Tibial nerve (tissue), 4 donors: ENCODE measurements at places on chromosomes 4 and X.

GRCh38 chr4:141335166-141335565, 114.5 kb downstream of the ZNF330 start:
- no peak overlapping the region for H3K4me3 ChIP-seq
- no peak overlapping the region for H3K27ac ChIP-seq
- no peaks in the 10 kb centered on the region for H3K36me3 ChIP-seq
- no peaks in the 10 kb centered on the region for H3K27me3 ChIP-seq
- H3K4me1 ChIP-seq: no peaks in the 10 kb centered on the region
- no peak for DNase-seq

DNA sequence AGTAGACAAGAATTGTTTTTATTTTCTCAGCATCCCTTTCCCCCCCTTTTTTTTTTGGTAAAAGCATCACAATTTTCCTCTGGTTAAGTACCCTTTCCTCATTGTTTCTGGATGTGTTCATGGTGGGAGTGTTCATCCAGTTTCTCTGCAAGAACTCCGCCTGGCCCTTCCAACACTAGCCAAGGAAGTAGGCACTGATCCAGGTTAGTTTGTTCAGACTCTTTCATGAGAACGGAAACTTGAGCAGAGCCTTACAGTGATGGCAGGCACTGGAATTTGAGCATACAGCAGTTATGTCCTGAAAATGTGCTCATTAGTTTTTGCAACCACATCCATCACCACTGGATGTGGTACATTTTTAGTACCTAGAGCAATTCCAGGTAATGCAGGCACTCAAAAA, 336.1 kb upstream of the BOD1L1 start:
- H3K4me1 ChIP-seq: no peaks in the 10 kb centered on the region
- H3K27ac ChIP-seq: no peak overlapping the region
- no peak overlapping the region for H3K4me3 ChIP-seq
- H3K36me3 ChIP-seq: no peaks in the 10 kb centered on the region
- DNase-seq: peak; percentile 9

GRCh38 chr4:54942721-54943120, 182.7 kb downstream of the KDR start:
- H3K27ac ChIP-seq: no peak overlapping the region
- no peaks in the 10 kb centered on the region for H3K27me3 ChIP-seq
- H3K4me1 ChIP-seq: no peaks in the 10 kb centered on the region
- H3K4me3 ChIP-seq: no peak overlapping the region
- H3K36me3 ChIP-seq: no peaks in the 10 kb centered on the region
- no peak for DNase-seq

DNA sequence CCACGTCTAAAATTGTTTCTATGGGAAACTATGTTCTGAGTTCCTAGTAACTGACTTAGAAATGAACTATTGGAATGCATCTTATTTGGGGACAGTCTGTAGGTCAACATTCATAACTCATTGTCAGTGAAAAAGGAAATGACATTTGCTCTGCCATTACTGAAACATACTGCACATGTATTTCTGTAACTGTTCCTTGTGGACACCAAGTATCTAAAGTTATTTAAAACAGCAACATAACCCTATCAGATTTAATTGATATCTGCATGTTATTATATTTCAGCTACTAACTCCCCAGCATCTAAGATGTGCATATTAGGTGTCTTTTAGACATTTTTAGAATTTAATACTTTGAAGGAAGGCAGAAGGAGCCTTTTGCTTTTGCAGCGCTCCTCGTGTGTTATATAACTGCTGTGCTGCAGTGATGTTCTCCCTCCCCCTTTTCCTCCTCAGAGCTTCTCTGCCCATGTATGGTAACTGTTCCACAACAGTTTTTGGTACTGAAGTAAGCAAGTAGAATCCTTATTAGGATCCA, 37.2 kb upstream of the TMEM131L start:
- H3K27me3 ChIP-seq: no peaks in the 10 kb centered on the region
- no peak overlapping the region for H3K4me3 ChIP-seq
- no peaks in the 10 kb centered on the region for H3K4me1 ChIP-seq
- no peaks in the 10 kb centered on the region for H3K36me3 ChIP-seq
- no peak for DNase-seq
- H3K27ac ChIP-seq: no peak overlapping the region

DNA sequence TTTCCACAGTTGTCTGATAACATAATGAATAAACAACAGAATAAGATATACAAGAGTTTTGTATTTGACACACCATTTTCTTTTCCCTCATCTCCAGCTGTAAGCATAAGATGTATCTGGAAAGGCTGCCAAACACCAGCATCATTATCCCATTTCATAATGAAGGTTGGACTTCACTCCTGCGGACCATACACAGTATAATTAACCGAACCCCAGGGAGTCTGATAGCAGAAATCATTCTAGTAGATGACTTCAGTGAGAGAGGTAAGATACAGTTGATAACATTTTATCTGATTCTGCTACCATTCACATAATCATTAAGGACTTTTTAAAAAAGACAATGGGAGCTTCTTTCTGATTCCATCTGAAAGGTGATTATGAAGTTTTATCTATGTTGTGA, 535.2 kb downstream of the GALNTL6 start:
- no peaks in the 10 kb centered on the region for H3K4me1 ChIP-seq
- H3K4me3 ChIP-seq: no peak overlapping the region
- no peak overlapping the region for H3K27ac ChIP-seq
- DNase-seq: no peak
- H3K27me3 ChIP-seq: no peaks in the 10 kb centered on the region

DNA sequence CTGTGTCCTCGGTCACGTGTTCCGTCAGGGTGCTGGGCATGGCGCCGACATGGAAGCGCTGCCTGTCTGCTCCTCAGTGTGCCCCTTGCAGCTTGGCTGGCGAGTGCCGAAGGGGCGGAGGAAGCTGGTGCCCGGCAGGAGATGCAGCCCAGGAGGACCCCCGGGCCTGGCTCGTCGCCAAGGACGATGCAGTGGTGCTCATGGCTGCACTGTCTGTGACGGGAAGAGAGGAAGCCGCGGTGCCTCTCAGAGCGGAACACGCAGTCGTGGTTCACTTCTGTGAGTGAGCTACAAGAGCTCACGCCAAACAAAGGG, 38.1 kb downstream of the FGFRL1 start:
- DNase-seq: no peak
- no peaks in the 10 kb centered on the region for H3K36me3 ChIP-seq
- H3K27ac ChIP-seq: no peak overlapping the region
- no peak overlapping the region for H3K4me3 ChIP-seq
- peaks cover 48% of the 10 kb centered on the region for H3K4me1 ChIP-seq

DNA sequence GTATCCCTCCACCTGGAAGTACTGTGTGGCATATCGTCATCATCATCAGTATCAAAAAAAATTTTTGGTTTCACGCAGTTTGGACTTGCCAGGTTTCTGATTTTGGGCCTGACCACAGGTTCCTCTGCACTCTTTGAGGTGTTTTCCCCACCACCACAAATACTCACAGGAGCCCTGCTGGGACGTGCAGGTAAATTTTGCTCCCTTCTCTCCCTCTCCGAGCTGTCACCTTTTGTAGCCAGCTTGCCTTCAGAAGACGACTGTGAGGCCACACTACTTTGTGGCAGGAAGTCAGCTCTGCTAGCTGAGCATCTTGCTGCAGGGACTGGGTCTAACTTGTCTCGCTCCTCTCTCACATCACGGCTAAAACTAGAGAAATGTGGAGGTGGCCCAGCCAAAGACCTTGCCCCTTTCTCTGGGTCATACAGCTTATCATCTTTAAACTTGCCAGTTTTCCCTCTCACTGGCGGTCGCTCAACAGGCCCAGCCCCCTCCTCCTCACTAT, 2.8 kb downstream of the PJA1 start:
- H3K4me1 ChIP-seq: no peaks in the 10 kb centered on the region
- no peaks in the 10 kb centered on the region for H3K27me3 ChIP-seq
- no peak overlapping the region for H3K27ac ChIP-seq
- H3K4me3 ChIP-seq: no peak overlapping the region

DNA sequence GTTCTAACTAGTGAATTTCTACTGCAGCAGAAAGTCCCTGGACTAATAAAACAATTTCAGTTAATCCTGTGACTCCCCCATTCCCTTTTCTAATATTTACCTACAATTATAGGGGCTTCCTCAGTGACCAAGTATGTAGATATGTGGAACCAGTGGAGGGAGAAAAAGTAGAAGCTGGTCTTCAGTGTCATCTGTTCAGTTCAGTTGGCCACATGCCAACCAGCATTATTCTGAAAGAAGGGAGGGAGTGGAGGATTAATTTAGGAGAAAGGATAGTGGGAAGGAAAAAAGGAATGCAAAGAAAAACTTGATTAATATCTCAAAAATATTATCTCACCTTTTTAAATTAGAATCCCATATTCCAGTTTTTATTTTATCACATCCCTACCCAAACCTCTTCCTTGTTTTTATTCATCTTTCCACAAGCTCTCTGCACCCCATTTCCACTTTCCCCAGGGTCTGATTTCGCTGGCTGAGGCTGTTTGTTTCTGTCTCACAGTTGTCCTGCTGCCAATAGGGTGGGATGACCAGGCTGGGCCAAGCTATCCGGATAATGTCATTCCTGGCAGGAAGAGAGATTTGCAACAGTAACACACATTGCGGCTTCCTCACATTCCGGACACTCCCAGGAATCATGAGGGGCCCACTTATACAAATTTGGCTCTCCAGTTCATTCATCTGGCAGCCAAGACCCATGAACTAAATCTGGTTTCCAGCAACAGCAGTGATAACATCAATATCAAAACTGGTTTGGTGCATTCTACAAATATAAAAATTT, 24.6 kb upstream of the ANTXR2 start:
- no peaks in the 10 kb centered on the region for H3K4me1 ChIP-seq
- no peaks in the 10 kb centered on the region for H3K27me3 ChIP-seq
- H3K4me3 ChIP-seq: no peak overlapping the region
- no peaks in the 10 kb centered on the region for H3K36me3 ChIP-seq
- DNase-seq: peak; percentile 42

DNA sequence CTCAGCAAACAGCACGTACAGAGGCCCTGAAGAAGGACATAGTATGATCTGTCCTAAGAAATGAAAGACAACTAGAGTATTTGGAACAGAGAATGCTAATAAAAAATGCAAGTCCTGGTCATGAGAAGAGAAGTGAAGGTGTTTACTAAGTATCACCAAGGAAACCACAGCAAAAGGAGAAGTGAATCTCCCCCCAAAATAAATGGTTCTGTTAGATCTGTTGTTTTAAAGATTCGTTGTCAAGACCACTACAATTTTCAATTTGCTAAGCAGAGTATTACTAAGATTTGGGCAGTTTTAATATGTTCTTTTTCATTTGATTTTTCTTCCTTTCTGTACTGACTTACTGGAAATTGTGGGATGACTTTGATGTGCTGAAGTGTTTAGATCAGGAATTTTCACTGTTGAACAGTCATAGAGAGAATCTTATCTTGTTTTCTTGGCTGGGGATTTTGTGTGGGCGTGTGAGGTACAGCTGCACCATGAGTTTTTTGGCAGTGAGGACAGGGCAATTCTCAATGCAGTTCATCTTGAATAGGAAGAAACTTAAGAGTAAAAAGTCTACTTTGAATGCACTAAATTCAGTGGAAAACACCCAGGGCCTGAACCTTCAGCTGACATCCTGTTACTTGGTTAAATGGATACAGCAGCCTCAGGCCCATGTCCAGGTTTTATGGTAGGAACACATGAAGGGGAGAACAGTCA, 132.2 kb downstream of the STIM2 start:
- no peaks in the 10 kb centered on the region for H3K27me3 ChIP-seq
- peaks cover 5% of the 10 kb centered on the region for H3K4me1 ChIP-seq
- H3K27ac ChIP-seq: peak overlapping the region; percentile 44
- no peaks in the 10 kb centered on the region for H3K36me3 ChIP-seq
- no peak overlapping the region for H3K4me3 ChIP-seq

DNA sequence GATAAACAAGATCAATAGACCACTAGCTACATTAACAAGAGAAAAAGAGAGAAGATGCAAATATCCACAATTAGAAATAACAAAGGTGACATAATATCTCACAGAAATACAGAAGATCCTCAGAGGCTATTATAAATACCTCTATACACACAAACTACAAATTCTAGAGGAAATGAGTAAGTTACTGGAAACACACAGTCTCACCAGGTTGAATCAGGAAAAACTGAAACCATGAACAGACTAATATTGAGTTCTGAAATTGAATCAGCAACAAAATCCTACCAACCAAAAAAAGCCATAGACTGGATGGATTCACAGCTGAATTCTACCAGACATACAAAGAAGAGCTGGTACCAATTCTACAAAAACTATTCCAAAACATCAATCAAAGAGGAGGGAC, 211.8 kb upstream of the CPEB2 start:
- no peak overlapping the region for H3K27ac ChIP-seq
- H3K4me3 ChIP-seq: no peak overlapping the region
- H3K27me3 ChIP-seq: no peaks in the 10 kb centered on the region
- no peak for DNase-seq

DNA sequence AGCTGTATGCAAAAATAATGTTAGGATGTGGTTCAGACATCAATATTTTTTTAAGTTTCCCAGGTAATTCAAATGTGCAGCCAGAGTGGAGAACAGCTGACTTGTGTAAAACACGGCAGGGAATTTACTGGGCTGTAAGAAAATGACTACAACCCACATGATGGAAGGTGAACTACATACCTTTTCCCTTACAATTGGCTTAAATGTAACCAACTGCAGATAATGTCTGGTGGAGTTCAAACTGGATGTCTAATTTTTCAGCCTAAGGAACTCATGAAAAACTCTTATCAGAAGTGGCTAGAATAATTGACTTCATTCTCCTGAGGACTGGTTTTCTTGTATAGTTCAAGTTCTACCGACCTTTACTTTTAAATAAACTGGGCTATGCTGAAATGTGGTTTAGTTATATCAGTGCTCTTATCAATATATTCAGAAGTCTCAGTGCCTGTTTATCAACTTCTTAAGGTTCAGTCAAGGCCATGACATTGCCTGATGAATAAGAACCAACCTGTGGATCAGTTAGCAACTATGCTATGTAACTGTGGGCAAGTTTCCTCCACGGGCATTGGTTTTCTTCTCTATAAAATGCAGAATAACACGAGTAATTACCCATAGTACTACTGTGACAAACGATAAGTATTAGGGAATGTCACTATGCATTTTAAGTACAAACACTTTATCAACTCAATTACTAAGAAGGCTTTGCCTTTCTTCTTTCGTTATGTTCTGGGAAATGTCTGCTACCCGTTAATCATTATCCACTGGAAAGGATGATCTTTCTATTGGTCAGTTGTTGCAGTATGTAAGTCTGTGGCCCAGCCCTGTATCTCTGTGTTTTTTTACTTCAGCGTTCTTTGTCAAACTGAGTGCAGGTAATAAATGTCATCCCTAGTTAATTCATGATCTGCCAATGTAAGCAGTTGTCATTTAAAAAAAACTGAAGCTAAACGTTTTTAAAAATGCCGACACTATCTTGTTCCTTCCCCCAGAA, 181.6 kb downstream of the PCDH7 start:
- H3K4me1 ChIP-seq: no peaks in the 10 kb centered on the region
- H3K36me3 ChIP-seq: no peaks in the 10 kb centered on the region
- H3K27ac ChIP-seq: no peak overlapping the region

DNA sequence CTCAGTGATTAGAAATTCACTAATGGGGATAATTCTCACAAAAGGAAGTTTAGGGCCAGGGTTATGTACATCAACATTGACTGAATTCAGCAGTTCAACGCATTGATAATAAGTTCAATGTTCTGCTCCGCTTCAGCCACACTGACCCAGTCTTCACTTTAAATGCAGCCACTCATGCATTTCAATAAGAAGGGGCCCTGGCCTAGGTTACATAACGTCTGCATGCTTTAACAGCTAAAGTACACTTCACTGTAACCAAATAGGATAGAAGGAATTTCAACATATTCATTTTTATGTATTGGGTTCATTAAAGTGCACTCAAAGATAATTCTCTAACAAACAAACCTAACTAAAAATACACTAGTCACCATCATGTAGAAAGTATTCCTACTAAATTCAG, 12.8 kb upstream of the TSPAN7 start:
- H3K27me3 ChIP-seq: no peaks in the 10 kb centered on the region
- H3K4me1 ChIP-seq: no peaks in the 10 kb centered on the region
- H3K27ac ChIP-seq: no peak overlapping the region
- H3K36me3 ChIP-seq: no peaks in the 10 kb centered on the region

GRCh38 chrX:19034025-19034424, 50.1 kb upstream of the PHKA2 start:
- no peaks in the 10 kb centered on the region for H3K27me3 ChIP-seq
- H3K4me3 ChIP-seq: no peak overlapping the region
- H3K27ac ChIP-seq: no peak overlapping the region
- no peak for DNase-seq
